Mesenchymal stem cell (in vitro differentiated cells and primary cell): ENCODE measurements at places on chromosomes 7 and 10.

DNA sequence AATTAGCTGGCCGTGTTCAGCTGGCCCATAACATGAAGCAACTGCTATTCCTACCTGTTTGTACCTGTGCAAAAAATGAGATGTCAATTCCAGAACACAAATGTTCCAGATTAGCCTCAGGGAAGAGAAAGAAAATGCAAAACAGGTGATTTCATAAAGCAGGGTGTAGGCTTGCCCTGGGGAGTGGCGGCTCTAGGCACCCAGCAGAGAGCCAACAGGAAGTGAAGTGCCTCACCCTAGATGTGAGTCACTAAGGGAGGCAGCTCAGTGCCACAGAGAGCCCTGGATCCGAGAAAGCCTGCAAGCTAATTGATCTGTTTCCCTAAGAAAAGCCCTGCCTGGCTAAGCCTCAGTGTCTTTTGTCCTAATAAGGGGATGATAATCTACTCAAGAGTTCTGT lies 240.0 kb downstream of the ARHGAP21 start:
- peak; percentile 29 for DNase-seq
- H3K27ac ChIP-seq: no peak overlapping the region
- H3K27me3 ChIP-seq: no peaks in the 10 kb centered on the region
- no peak overlapping the region for H3K4me3 ChIP-seq
- peaks cover 2% of the 10 kb centered on the region for H3K4me1 ChIP-seq
- peaks cover 13% of the 10 kb centered on the region for H3K36me3 ChIP-seq

- peaks cover 37% of the 10 kb centered on the region for H3K4me1 ChIP-seq
- H3K36me3 ChIP-seq: peaks cover 59% of the 10 kb centered on the region
- no peak overlapping the region for H3K27ac ChIP-seq
- peaks cover 6% of the 10 kb centered on the region for H3K27me3 ChIP-seq
- no peak for DNase-seq
- no peak overlapping the region for H3K4me3 ChIP-seq
Observed at GRCh38 chr7:47507522-47507921, 74.4 kb downstream of the TNS3 start.

DNA sequence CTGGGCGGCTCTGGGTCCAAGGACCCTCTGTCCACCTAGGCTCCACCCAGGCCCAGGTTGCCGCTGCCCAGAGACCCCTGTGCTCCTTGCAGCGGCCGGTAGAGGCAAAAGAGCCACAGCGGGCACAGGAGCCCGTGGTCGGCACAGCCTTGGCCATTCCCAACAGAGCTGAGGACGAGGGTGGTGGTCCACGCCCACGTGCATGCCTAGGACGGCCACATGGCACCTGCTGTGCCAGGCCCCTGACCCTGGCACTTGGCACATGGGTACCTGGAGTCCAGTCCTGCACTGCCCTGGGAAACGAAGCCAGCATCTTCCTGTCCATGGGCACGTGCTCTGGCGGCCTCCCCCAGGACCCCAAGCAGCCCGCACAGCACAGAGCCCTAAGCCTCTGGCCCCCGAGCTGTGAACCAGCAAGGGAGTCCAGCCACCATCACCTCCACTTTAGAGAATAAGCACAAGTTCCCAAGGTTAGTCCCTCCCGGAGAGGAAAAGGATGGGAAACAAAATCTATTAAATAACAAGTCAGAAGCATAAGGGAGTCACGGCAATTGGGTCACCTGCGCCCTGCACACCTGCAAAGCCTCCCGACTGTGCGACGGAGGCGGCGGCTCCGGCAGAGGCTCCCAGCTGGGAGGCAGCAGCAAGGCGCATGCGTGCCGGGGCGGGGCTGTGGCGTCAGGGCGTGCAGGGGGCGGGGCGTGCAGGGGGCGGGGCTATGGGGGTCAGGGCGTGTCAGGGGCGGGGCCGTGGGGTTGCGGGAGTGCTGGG lies 59.1 kb downstream of the STK32C start:
- no peaks in the 10 kb centered on the region for H3K36me3 ChIP-seq
- H3K27ac ChIP-seq: no peak overlapping the region
- H3K4me3 ChIP-seq: peak overlapping the region; percentile 75
- H3K4me1 ChIP-seq: peaks cover 8% of the 10 kb centered on the region
- peak; percentile 29 for DNase-seq

DNA sequence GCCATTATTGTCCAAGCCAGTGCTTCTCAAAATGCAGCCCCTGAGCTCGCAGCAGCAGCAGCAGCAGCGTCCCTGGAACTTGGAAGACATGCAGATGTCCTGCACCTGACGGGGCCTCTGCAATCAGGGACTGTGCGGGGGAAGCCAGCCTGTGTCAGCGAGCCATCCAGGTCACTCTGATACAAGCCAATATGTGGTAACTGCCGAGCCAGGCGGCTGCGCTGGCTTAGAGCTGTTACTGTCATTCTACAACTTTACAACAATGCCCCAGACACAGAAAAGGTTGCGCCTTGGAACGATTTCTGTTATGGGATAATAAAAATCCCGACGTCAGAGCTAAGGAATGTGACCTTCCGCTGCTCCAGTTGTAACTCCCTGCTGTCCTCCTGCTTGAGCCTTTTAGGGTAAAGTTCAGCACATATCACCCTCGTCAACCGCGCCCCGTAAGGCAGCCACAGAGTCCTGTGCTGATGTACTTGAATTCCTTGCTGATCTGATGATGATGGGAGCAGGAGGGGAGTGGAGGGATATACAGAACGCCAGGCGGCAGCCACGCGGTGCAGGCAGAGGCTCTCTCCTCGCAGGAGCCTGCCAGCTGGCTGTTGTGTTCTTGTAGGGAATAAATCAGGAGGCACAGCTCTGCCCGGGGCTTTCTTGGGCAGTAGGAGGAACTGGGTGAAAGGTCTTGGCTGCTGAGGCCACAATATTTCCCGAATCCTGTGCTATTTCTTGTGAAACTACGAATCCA lies 20.0 kb upstream of the CRYGN start:
- peak overlapping the region; percentile 45 for H3K27ac ChIP-seq
- no peaks in the 10 kb centered on the region for H3K27me3 ChIP-seq
- H3K36me3 ChIP-seq: peaks cover 10% of the 10 kb centered on the region
- H3K4me1 ChIP-seq: peaks cover 14% of the 10 kb centered on the region
- peak; percentile 86 for DNase-seq
- H3K4me3 ChIP-seq: peak overlapping the region; percentile 54

DNA sequence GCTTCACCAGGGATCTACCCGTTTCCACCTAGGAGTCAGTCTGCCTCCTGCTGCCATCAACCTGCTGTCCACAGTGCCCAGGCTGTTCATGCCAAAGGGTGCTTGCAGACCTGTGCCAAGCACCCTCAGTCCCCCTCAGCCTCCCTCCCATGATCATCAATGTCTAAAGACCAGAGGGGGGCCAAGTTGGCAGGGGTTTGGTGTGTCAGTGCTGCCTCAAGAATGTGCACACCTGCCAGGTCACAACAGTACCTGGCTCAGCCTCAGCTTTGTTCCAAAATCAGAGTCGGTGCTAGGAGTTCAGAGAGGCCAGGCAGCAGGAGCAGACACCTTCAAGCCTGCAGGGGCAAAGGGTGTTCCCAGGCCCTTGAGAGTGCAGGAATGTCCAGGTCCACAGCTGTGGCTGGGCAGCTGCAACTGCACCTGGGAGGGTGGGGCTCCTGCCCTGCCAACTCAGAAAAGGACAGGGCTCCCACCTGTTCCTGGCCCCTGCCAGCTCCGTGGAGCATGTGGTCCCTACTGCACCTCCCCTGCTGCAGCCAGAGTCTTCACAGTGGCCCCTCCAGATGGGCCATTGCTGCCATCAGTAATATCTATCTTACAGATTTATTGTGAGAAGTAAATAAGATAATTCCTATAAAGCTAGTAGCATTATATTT lies 219.5 kb downstream of the POLR1F start:
- no peaks in the 10 kb centered on the region for H3K36me3 ChIP-seq
- DNase-seq: no peak
- H3K27me3 ChIP-seq: no peaks in the 10 kb centered on the region

DNA sequence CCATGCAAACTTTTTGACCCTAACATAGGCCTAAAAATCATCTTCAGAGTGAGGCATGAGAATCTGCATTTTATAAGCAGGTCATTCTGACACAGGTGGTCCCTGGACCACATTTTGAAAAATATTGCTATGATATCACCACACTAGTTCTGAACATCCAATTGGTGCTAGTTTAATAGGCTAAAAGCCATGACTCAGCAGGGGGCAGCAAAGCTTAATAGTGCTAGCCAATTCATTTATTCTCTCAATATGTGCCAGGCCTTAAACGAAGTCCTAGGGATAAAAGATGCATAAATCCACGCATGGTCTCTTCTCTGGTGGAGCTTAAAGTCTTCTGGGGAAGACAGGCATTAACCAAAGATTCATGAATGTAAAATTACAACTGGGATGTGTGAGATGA lies 10.2 kb upstream of the SLC25A28 start:
- H3K4me3 ChIP-seq: no peak overlapping the region
- peak; percentile 60 for DNase-seq
- no peaks in the 10 kb centered on the region for H3K27me3 ChIP-seq
- H3K36me3 ChIP-seq: no peaks in the 10 kb centered on the region
- no peak overlapping the region for H3K27ac ChIP-seq
- H3K4me1 ChIP-seq: no peaks in the 10 kb centered on the region

DNA sequence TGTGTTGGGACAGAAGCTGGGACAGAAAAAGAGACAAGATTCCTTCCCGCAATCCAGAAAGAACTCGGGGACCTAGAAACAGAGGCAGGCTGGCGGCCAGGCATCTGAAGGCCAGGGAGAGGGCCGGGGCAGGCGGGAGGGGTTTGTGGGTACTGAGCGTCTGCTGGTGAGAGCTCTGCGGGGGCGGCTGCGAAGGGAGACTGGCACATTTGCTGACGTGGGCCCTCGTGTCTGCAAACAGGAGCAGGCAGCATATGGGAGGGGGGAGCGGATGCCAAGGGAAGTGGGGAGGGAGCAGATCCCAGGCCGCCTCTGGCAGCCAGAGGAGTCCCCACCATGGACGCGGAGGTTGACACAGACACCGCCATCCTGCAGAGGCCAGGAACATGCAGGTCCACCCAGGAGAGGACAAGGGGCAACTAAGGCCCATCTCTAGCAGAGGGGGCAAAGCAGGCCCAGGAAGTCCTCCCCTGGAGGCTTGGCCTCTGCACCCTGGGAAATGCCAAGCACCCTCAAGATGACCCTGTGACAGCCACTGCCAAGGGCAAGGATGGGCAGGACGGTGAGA lies 32.2 kb downstream of the KCNH2 start:
- no peaks in the 10 kb centered on the region for H3K36me3 ChIP-seq
- no peak overlapping the region for H3K27ac ChIP-seq
- no peak for DNase-seq
- peaks cover 11% of the 10 kb centered on the region for H3K27me3 ChIP-seq
- H3K4me1 ChIP-seq: peaks cover 9% of the 10 kb centered on the region

DNA sequence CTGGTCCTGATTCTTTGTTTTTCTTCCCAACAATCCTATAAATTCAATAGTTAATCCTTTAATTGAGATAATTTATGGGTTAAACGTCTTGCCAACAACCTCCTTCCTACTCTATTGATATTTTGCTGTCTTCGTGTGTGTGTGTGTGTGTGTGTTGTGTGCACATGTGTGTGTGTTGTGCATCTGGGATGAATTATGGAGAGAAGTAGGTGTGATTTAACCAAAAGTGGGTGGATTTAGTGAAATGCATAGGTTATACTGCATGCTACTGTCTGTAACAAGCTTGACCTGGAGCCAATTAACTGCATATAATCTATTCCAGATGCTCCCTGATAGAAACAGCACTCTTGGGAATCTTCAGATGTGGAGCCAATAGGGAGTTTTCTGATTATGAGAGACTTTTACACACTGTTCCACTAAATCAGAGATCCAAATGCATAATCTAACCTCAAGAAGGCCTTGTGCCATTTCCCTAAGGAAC lies 61.2 kb downstream of the SEMA3D start:
- H3K36me3 ChIP-seq: no peaks in the 10 kb centered on the region
- H3K27ac ChIP-seq: no peak overlapping the region
- no peaks in the 10 kb centered on the region for H3K4me1 ChIP-seq
- no peak for DNase-seq
- no peaks in the 10 kb centered on the region for H3K27me3 ChIP-seq

DNA sequence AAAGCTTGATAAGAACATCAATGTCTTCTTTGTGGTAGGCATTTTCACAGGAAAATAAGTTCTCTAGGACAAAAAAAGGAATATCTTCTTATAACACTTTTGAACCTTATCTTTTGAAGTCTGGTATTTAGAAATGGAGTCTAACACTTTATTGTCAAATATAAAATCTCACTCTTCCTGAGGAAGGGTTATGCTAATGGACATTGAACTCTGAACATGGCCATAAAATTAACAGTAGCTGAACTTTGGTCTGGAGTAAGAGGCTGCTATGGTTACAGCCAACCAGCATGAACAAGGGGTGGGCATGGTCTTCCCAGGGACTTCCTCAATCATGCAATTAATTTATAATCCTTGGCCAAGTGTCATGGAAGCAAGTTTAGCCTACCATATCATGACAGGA lies at the start of gene CLRN3:
Gene CLRN3 (minus strand): TSS at position 199 of the 400 bp plus-strand sequence. CDS start 157 bp downstream, at position 42.
- no peaks in the 10 kb centered on the region for H3K36me3 ChIP-seq
- H3K27ac ChIP-seq: no peak within 1 kb of the TSS
- no peak for DNase-seq
- peaks cover 2% of the 10 kb centered on the region for H3K27me3 ChIP-seq
- H3K4me3 ChIP-seq: no peak within 1 kb of the TSS

GRCh38 chr10:23345861-23346260 lies 1.3 kb upstream of the C10orf67 start:
- H3K27me3 ChIP-seq: no peaks in the 10 kb centered on the region
- H3K4me1 ChIP-seq: peaks cover 8% of the 10 kb centered on the region
- H3K36me3 ChIP-seq: peaks cover 3% of the 10 kb centered on the region
- no peak overlapping the region for H3K27ac ChIP-seq

- peaks cover 3% of the 10 kb centered on the region for H3K27me3 ChIP-seq
- DNase-seq: peak; percentile 59
- no peaks in the 10 kb centered on the region for H3K36me3 ChIP-seq
- no peaks in the 10 kb centered on the region for H3K4me1 ChIP-seq
- no peak overlapping the region for H3K4me3 ChIP-seq
Observed at GRCh38 chr10:14815681-14816080, 22.2 kb downstream of the CDNF start.

DNA sequence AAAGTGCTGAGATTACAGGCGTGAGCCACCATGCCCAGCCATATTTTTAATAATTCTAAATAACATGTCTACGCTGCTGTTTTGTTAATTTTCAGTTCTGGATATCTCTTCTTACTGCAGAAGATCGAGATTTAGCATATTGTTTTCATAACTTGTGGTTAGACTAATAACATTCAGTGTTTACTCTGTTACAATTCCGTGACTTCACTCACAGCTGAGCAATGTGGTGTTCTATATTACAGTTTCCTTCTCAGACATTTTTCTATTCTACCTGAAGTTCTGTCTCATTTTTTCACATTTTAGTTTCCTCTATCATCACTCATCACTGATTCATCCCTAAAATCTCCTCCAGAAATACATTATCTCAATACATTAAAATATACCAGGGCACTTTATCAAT lies 10.9 kb downstream of the RNF32 start:
- peaks cover 4% of the 10 kb centered on the region for H3K4me1 ChIP-seq
- no peak for DNase-seq
- H3K4me3 ChIP-seq: no peak overlapping the region
- H3K36me3 ChIP-seq: no peaks in the 10 kb centered on the region

- H3K27ac ChIP-seq: no peak overlapping the region
- H3K27me3 ChIP-seq: no peaks in the 10 kb centered on the region
- no peak for DNase-seq
Observed at GRCh38 chr7:11166051-11166450, 192.4 kb downstream of the PHF14 start.
